ENCODE measurements at places on chromosomes 5 and 9.

GRCh38 chr5:66982056-66982387, 214.6 kb downstream of the CD180 start:
- no peak for DNase-seq

GRCh38 chr9:106880081-106880480, 17.1 kb downstream of the ZNF462 start:
- DNase-seq, result no peak

GRCh38 chr5:163890261-163890660, 384.8 kb downstream of the MAT2B start:
- DNase-seq, result no peak

- no peak for DNase-seq
Observed at GRCh38 chr5:52523701-52524100, 264.0 kb upstream of the ITGA1 start.

GRCh38 chr9:9392755-9393154, 1220.0 kb downstream of the PTPRD start:
- DNase-seq, result no peak

DNA sequence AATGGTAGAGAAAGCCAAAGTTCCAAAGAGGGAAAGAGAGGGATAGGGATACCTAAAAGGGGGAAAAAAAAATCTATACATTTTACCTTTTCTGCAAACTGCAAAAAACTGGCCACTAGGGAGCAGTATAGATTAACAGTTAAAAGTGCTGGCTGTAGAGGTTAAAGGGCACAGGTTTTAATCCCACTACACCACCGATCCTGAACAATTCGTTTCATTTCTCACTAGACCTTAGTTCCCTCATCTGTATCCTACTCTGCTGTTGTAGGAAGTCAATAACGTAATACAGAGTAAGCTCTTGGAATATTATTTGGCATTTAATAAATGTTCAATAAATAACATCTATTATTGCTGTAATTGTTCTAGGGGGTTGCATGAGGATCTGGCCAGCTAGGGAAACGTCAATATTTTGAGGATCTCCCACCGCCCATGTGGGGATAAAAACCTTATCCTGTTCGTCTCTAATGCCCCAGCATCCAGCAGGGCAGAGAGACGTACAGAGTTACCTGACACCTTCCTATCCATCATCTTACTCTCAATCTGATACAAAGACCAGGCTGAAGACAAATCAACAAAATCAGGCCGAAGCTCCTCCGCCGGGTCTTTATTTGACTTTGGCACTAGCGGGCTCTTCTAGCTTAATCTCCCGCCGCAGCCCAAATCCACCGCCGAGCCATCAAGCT, 757 bp downstream of the CDC26 start:
- DNase-seq, result peak; percentile 72

DNA sequence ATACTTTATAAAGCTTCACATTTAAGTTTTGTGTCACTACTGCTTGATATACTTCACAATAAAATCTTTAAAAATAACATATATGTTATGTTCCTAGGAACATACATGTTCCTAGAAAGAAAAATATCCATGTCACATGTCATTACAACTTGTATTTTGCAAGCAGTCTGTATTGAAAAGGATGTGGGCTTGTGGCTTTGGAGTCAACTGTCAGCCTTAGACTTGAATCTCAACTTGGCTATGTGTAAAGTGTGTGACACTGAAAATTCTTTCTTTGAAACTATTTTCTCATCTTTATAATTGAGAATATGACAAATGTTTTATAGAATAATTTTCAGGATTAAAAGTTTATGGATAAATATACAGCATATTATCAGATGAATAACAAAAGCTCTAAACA, 273.1 kb downstream of the KIAA0825 start:
- no peak for DNase-seq

GRCh38 chr5:86613455-86613854, 4.3 kb upstream of the COX7C start:
- DNase-seq, result no peak

- no peak for DNase-seq
Observed at GRCh38 chr9:31573561-31573960, 810.9 kb upstream of the ACO1 start.

GRCh38 chr5:131193106-131193505, 22.4 kb downstream of the LYRM7 start:
- no peak for DNase-seq

DNA sequence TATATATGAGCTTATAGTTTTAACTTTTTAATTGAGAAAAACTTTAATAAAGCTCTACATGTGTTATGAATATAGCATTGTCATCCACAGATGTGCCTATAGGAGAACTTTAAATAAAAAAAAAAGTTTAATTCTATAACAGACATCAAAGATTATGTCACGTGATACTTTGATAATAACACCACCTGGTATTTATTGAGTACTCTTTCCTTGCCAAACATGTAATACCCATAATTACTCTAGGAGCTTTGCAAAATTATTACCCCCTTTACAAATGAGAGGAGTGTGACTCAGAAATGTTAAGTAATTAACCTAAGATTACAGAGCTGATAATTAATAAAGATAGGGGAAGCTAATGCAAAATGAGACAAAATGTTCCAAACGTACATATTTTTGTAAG, 43.0 kb downstream of the ITGA2 start:
- DNase-seq, result no peak

GRCh38 chr5:129120158-129120581, 25.6 kb downstream of the ISOC1 start:
- no peak for DNase-seq

GRCh38 chr5:139709582-139710318, 61.6 kb downstream of the CXXC5 start:
- DNase-seq, result peak; percentile 6

GRCh38 chr5:151648988-151649387, 37.7 kb downstream of the SPARC start:
- DNase-seq, result no peak

- DNase-seq, result no peak
Observed at GRCh38 chr9:91814201-91814600, 135.8 kb downstream of the ROR2 start.

- DNase-seq, result no peak
Observed at GRCh38 chr9:98570663-98571440, 137.9 kb downstream of the GABBR2 start.

- DNase-seq, result no peak
Observed at GRCh38 chr9:129675620-129676019, 10.2 kb downstream of the PRRX2 start.

GRCh38 chr5:177133853-177134696, 502 bp downstream of the NSD1 start:
- peak; percentile 27 for DNase-seq

- no peak for DNase-seq
Observed at GRCh38 chr5:115179030-115179393, 9.3 kb upstream of the TRIM36 start.

- DNase-seq, result no peak
Observed at GRCh38 chr9:136856541-136857141, 4.5 kb downstream of the MAMDC4 start.

GRCh38 chr9:1179366-1179765, 129.2 kb downstream of the DMRT2 start:
- no peak for DNase-seq

- no peak for DNase-seq
Observed at GRCh38 chr9:137461316-137461662, 2.2 kb upstream of the NSMF start.

DNA sequence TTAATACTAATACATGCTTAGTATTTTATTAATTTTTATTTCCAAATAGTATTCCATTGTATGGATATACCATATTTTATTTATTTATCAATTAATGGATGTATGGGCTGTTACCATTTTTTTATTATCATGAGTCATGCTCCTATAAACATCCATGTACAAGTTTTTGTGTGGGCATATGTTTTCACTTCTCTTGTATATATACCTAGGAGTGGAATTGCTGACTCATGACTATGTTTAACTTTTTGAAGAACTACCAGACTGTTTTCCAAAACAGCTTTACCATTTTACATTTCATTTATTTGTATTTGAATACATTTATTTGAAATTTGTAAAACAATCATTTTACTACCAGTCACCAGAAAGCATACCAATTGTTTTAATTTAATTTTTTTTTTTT, 14.1 kb upstream of the LRRC19 start:
- DNase-seq, result no peak

DNA sequence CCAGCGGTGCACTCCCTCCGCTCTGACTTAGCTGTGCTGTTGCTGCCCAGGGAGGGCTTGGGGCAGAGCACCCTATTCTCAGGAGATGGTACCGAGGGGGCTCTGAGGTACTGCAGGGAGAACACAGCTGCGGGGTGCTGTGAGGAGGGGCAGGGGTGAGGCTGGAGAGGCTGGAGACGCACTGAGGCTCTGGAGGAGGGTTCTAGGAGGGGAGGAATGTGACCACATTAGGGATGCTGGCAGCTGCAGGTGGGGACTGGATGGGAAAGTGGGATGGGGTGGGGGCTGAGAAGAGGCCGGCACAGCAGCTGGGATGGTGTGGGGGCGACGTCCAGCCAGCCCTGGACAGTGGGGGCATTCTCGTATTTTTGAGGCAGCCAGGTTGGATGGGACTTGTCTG, 20.9 kb downstream of the NCS1 start:
- no peak for DNase-seq

- DNase-seq, result peak; percentile 47
Observed at GRCh38 chr5:53089481-53089991, 20.0 kb downstream of the MOCS2 start.

- no peak for DNase-seq
Observed at GRCh38 chr5:124806373-124807077, 60.1 kb upstream of the ZNF608 start.

GRCh38 chr5:181203093-181203711, 1.8 kb downstream of the TRIM7 start:
- DNase-seq, result no peak

DNA sequence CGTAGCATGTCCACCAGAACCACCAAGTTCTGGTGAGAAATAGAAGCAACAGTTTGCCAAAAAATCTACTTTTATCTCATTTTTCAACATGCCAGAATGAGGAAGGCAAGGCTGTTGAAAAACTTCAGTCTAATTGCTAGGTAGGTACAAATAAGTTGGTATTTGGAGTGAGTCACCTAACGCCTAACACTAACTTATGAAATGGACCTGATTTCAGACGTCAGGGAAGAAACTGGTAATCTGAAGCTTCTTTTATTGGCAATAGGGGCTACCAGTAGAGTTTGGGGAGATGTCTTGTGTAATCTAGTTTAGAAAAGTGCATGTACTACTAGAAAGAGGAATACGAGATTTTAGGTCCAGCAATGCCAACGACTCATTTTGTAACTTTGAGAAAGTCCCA, 4.4 kb upstream of the PDE6A start:
- DNase-seq, result no peak

- no peak for DNase-seq
Observed at GRCh38 chr9:28267351-28267750, 694.1 kb upstream of the C9orf72 start.

All from CD4-positive, alpha-beta T cell treated with Interleukin-4 for 4 hours (primary cell).